Sigmoid colon (tissue), 7 donors: ENCODE measurements at places on chromosomes 3 and 15. TPM values are rescaled to one million over a fixed set of nuclear protein-coding genes. Genes with fewer than 3 reads are reported as not detected.

DNA sequence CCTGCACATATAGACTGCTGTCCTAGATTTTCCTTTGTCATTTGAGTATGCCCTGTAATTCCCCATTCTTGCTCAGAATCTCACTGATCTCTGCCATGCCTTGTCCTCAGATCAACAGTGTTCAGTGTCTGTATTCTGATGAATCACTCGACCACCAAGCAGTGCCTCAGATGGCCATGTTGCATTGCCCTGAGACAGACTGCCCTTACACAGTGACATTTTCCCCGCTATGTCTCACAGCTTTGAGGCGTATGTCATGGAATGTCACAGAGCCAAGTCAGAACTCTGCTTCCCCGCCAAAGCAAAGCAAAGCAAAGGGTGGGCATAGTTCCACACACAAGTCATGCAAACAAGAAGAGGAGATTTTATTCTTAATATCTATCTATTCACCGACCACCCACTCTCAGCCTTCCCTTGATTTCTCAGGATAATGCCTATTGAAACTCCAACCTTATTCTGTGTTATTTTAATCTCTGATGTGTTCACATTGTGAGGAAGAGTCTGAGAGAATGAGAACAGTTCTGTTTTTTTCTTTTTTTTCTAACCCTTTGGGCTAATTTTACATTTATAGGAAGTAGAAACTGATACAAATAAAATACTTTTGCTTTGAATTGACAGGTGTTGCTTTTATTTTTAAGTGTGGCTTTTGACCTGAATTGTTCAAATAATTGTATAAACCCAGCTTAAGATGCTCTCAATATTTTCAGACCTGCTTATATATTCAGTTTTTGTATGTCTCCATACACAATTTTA is 16.9 kb upstream of the PSMD6 start:
- DNase-seq = no peak

DNA sequence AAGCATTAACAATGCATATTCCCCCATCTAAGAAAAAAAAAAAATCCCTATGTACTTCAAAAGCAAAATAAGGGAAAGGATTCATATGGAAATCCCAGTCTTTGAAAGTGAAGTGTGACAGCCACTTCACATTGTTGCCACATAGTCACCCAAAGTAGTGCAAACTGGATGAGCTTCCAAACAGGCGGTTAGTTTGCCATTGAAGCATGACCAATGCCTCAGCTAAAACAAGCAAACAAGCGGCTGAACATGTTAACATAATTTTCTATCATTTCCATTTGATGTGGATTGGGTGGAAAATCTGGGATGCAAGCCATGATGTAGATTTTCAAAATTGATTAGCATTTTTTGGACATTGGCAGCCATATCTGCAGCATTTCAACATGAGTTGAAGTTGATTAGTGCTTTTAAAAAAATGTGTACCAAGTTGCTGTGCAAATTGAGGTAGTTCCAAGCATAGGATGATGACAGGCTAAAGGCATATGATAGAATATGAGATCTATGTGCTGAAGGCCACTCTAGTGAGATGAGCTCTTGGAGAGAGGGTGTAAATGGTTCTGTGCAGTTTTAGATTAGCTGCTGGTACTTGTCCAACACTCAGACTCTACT is 405.2 kb downstream of the NR2F2 start:
- no peak for DNase-seq

DNA sequence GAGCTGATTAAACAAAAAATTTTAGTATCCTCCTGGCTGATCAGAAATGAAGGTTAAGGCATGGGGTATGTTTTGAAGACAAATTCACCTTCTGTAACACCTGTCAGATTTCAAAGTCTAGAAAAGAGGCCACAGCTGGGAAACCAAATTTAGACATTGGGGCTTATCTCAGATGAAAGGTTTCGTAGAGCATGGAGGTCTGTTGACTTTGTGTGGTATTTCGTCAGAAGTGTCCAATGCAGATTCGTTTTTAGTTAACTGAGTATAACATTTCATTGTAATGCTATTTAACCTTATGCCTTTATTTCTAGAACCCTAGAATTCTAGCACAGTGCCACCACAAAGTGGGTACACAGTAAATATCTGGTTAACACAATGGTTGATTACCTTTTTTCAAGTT is 61.7 kb downstream of the FNDC3B start:
- DNase-seq = no peak

GRCh38 chr3:3302964-3303363 is 123.5 kb upstream of the CRBN start:
- DNase-seq = no peak

DNA sequence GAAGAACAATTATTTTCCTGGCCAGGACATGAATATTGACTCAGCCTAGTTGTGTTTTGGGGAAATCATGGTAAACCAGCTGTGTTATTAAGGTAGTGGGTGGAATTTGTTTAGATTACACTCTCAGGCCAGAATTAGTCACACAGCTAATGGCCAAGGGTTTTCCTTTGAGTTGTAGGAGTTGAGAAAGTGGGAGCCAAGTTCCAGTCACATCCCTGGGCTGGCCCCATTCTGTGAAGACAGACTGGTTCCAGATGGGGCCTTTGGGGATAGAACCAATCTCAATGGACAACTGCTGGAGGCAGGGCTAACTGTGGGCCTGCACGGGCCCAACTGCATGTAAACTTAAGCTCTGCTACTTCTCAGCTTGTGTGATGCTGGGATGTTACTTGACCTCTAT is 1.4 kb upstream of the RASL12 start:
- peak; percentile 94 for DNase-seq

CFAP100 gene
- total RNA-seq = not detected

DNA sequence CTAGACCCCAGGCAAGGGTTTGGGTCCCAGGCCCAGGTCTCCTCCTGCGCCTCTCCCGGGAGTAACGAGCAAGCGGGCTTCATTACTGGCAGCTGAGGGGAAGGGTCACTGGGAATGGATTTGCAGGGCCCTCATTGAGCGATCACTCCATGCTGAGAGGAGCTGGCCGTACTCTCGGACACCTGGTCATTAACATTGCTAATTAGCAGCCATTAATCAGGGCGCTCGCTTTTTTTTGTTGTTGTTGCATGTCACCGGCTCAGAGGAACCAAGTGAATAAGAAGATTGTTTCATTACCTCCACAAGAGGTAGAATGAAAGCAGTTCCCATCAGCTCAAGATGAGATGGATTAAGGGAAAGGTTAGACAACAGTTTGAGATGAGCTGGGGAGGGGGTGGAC is 293.0 kb upstream of the ATP11B start:
- no peak for DNase-seq

IVD gene
- total RNA-seq = 59.9 TPM

DNA sequence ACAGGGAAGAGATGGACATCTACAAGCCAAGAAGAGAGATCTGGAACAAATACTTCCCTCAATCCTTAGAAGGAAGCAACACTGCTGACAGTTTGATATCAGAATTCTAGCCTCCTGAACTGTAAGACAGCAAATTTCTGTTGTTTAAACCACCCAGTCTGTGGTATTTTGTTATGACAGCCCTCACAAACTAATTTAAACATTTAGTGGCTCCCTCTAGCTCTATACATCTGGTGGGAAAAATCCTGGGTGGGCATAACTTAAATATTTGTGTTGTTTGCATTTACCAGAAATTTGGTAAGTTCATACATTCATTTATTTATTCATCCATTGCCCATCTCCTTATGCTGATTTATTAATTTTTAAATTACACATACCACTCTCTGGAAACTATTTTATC is 62.5 kb upstream of the GSK3B start:
- no peak for DNase-seq

CCDC80 gene
- 35.3 TPM for total RNA-seq

DNA sequence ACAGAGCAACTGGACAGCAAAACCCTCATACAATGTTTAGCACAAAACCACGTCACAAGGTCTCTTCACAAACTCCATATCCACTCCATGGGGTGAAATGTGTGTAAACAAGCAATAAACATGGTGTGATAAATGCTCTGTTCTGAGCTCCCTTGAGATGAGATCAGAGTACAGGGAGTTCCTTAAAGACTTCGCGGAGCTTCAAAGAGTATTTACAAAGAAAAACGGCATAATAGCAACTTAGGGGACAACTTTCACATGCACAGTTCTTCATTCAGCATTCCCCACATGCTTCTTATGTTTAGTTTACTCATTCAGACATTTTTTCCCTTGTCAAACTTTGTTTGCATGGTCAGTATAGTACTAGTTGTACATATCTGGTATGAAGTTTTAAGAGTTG is 52.5 kb upstream of the SUCLG2 start:
- no peak for DNase-seq

GRCh38 chr3:43071313-43071893 is 34.5 kb downstream of the POMGNT2 start:
- no peak for DNase-seq

RARRES1 gene
- total RNA-seq = 6.4 TPM

DNA sequence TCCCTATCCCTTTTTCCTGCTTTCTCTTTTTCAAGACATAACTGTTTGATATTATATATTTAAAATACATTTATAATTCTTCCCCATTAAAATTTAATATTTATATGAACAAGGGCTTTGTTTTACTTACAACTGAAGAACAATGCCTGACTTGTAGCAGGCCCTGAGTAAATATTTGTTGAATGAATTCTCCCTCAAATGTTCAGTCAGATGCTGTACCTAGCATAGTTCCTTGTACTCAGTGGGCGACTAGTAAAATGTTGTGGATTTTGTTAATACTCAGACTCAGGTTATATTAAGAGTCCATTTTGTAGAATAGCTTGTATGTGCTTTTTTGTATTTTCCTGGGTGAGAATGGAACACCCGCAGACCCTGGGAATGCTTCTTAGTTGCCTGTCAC is 69.1 kb downstream of the SEC22A start:
- DNase-seq = no peak

GRCh38 chr3:141307351-141308059 is 60.8 kb upstream of the ZBTB38 start:
- no peak for DNase-seq

DNA sequence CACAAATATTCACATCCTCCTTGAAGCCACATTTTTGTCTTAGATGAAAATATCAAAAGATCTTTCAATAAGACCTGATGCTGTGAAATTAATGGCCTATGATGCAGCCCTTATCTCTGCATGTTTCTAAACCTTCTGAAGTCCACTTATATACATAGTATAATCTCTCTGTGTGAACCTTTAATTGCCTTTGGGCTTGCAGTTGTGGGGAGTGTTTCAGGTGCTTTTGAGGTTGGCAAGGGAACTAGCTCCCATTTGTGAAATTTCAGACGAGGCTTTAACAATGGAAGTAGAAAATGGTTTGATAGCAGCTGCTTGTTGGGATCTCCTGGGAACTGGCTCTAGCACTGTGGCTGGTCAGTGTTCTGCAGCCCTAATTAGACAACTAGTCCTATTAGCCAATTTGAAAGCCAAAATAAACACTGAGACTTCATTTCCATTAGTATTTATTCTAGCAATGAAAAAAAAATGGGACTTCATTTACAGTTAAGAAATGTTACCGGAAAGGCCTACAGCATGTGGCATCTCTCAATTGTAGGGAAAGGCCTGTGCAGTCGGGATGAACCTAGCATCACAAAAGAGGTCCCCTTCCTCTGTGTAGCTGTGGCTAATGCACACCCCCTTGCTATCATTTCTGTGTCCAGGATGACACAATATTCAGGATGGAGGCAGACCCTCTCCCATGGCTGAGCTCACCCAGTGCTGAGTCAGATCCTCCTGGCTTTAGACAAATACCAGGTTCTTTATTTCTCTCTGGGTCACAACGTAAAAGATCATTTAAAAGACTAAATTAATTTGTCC is 140.7 kb upstream of the TRIM42 start:
- DNase-seq = no peak

RBMS3 gene
- total RNA-seq = 39.9 TPM

GRCh38 chr15:67137319-67137718 is 71.9 kb downstream of the SMAD3 start:
- no peak for DNase-seq

AGBL1 gene
- 0.28 TPM for total RNA-seq

DNA sequence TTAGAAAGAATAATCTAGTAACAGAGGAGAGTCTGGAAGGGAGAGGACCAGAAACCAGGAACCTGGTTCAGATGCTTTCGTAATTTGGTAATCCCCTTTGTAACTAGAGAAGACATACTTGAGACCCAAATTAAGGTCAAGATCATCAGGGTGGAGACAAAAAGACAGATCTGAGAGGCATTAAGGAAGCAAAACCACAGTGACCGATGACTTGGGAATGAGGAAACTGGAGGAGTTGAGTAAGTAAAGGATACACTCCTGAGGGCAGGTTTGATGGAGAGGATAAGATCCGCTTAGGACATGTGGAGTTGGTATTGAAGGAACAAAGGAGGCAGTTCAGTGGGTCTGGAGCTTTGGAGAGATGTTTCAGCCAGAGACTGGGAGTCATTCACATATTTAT is 23.6 kb upstream of the BCL2A1 start:
- DNase-seq = no peak

DNA sequence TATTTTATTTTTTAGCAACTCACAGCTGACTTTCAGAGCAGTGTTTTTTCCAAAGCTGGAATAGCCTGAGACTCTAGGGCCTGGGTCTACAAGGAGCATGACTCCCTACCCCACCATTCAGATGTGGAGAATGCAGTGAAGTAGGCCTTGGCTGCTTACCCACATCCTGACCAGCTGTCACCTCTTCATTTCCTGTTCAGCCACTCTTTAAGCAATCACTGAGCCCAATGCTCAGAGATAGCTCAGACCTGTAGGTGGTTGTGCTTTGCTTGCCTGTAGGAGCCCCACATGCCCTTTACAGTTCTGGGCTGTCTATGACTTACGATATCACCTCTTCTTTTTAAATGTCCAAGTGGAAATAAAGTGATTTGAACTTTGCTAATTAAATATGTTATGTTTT is 148.1 kb downstream of the NEK11 start:
- DNase-seq = no peak

- DNase-seq = no peak
These were observed 43.8 kb downstream of the IL5RA start for GRCh38 chr3:3066378-3066777.

DNA sequence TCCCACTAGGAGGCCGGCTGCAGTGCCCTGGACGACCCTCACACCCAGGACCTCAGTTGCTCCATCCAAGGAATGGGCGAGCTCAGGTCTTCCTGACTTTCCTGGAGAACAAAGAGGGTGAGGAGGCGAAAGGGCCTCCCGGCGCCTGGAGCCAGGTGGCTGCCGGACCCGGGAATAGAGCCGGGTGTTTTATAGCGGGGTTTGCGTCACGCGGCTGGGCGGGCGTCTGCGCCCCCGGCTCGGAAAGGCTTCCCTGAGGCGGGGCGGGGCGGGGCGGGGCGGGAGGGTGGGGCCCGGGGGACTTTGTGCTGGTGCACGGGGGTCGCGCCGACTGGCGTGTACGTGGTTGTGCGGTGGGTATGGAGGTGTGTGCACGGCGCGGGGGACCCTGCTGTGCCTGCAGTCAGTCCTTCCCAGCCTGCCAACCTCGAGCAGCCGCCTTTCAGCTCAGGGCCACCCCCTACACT is 4.6 kb upstream of the PRKCD start:
- no peak for DNase-seq

DNA sequence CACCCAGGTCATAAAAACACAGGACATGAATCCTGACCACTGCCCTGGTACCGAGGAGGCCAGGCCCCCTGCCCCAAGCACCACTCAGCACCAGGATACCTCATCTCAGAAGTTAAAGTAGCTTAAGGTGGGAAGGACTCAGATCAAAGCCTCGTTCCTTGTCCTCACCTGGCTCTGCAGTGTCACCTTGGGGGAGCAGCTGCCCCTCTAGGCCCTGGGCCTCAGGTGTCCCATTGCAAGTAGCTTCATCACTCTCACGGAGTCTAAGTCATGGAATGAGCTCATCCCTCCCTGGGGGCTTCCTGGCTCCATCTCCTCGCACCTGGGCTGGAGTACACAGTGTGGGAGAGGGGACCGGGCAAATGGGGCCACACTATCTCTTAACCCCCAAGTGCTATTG is 148.0 kb downstream of the TPRA1 start:
- peak; percentile 37 for DNase-seq

TTLL3 gene
- total RNA-seq = 35.3 TPM
